ENCODE measurements at places on chromosomes 13 and 19.
A peak's percentile ranks its signal among the peaks of the same experiment; 100 is the strongest.

- DNase-seq: no peak
These were observed 11.4 kb upstream of the PEPD start for GRCh38 chr19:33532859-33533460.

- DNase-seq: no peak
These were observed 13.8 kb downstream of the FPR1 start for GRCh38 chr19:51737924-51738323.

DNA sequence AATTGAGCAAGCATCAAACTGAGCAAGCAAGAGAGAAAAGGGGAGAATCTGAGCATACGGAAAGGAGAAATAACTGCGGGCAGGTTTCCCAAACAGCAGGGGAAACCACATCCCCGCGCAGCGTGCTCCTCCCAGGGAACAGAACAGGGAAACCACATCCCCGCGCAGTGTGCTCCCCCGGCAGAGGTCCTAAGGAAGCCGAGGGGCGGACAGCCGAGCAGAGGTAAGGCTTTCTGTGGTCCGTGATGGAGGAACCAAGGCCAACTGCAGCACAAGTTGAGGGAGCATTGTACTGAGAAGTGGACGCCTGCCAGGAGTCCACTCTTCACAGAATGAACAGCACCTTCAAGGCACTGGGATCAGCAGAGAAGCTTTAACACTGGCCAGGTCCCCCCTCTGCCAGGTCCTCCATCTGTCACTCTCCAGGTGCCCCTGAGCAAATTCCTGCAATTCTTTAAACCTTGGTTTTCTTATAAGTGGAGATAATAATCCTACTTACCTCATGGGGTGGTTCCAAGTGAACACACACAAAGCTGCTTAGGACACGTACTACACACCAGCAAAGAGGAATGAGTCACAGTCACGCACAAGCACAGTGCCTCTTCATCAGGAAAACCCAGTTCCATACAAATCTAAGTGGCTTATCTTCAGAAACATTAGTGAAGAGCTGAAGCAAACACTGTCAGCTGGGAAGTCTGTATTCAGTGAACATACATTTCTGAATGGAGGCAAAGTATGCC lies 23.0 kb upstream of the LAMP1 start:
- no peak for DNase-seq

DNA sequence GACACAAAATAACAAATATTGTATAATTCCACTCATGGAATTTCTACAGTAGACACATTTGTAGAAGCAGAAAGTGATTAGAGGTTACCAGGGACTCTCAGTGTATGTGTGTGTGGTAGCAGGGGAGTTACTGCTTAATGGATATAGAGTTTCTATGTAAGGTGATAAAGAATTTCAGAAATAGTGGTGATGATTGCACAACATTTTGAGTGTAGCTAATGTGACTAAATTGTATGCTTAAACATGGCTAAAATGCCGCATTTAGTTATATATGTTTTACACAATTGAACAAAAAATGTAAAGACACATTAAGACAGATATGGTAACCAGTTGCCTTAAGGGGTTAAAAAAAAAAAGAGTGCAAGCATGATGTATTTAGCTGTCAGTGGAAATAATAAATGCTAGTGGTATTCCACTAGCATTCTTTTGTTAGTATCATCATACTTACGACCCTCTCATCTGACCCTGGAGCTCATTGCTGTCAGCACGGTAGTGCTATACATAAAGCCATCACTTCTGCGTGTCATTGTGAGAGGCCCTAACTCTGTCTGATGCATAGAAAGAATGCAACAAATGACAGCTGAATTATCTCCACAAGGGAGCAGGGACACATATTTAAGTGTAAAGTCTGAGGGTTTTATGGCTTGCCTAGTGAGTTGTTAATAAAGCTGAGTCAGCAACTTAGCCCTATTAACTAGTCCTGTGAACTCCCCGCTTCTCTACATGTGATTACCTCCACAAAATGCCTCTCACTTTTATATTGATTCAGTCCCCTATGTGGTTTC lies 134.1 kb upstream of the RXFP2 start:
- DNase-seq: no peak

DNA sequence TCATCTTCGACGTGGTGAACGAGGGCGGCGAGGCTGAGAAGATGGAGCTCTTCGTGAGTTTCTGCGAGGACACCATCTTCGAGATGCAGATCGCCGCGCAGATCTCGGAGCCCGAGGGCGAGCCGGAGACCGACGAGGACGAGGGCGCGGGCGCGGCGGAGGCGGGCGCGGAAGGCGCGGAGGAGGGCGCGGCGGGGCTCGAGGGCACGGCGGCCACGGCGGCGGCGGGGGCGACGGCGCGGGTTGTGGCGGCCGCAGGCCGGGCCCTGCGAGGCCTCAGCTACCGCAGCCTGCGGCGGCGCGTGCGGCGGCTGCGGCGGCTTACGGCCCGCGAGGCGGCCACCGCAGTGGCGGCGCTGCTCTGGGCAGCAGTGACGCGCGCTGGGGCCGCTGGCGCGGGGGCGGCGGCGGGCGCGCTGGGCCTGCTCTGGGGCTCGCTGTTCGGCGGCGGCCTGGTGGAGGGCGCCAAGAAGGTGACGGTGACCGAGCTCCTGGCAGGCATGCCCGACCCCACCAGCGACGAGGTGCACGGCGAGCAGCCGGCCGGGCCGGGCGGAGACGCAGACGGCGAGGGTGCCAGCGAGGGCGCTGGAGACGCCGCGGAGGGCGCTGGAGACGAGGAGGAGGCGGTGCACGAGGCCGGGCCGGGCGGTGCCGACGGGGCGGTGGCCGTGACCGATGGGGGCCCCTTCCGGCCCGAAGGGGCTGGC lies 52.6 kb downstream of the MAP4K1 start:
- DNase-seq: no peak

DNA sequence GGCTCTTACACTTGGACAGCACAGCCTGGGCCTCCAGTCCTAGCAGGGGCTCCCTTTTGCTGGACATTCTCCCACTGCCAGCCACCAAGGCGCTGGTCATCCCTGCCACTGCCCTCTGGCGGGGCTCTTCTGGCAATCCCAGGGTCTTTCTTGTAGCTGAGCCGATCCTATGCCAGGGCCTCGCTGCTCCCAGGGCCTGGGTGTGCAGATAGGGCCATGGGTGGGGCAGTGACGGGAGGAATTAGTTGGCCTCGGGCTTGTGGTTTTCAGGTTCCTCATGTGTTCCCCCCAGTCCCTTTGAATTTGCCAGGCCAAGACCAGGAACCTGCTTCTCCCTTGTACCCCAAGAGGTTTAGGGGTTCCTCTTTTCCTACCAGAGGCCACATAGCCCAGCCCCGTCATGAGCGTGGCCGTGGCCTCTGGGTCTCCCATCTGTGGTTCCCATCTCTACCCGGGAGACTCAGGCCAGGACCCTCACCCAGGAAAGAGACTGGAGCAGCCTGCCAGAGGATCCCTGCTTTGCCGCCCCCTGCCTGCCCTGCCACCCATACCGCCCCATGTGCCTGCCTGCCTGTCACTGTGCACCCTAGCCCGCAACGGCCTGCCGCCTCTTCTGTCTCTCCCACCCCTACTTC lies 26.2 kb downstream of the TMED1 start:
- DNase-seq: no peak

GRCh38 chr19:4115818-4116385 lies 8.0 kb downstream of the MAP2K2 start:
- DNase-seq: no peak

DNA sequence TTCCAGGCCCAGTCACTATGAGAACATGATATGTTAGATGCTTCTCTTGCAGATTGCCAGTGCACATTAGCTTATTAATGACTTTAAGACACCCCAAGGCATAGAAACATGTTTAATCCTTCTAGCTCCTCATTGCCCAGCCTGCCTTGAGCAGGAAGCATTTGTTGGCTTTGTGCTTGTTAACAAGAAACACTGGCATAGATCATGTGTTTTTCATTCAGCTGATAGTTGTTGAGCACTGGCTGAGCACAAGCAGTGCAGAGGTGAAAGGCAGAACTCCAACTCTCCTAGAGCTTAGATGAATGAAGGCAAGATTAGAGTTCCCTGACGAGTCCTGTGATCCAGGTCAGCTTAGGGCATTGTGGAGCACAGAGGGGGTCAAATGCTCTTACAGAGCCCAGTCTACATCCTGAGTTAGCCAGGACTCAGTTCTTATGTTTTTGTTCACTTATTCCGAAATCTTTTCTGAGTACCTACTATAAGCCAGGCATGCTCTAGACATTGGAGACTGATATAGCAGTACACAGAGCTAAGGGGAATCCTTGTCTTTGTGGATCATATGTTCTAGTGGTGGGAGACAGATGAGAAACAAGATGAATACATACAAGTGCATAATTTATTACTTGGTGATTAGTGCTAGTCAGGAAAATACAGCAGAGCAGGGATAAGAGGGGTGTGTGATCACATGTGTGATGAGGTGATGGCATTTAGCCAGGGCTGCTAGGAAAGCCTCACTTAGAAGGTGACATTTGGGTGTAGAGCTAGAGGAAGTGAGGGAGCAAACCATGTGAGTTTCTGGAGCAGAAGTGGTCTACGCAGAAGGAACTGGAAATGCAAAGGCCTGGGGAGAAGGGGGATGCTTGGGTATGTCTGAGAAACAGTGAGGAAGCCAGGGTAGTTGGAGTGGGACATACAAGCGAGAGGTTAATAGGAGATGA lies 101.2 kb downstream of the WASF3 start:
- peak; percentile 15 for DNase-seq

DNA sequence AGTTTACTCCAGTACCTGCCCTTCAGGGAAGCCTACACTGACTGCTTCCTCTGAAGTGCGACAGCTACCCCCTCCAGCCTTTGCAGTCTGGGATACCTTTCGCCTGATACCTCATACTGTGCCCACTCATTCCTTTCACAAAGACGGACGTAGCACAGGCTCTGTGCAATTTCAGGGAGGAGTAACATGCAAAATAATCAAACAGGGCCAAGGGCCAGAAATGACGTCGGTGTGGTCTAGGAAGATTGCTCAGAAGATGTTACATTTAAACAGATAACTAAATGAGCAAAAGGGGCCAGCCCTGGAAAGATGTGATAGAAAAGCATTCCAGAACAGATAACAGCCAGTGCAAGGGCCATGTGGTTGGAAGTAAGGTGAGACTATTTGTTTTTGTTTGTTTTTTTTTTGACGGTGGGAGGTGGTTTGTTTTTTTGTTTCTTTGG lies 6.6 kb upstream of the DDX39A start:
- no peak for DNase-seq

- no peak for DNase-seq
These were observed 1.1 kb downstream of the RUBCNL start for GRCh38 chr13:46385946-46386345.

GRCh38 chr19:55750715-55751114 lies 8.2 kb upstream of the RFPL4A start:
- DNase-seq: no peak

DNA sequence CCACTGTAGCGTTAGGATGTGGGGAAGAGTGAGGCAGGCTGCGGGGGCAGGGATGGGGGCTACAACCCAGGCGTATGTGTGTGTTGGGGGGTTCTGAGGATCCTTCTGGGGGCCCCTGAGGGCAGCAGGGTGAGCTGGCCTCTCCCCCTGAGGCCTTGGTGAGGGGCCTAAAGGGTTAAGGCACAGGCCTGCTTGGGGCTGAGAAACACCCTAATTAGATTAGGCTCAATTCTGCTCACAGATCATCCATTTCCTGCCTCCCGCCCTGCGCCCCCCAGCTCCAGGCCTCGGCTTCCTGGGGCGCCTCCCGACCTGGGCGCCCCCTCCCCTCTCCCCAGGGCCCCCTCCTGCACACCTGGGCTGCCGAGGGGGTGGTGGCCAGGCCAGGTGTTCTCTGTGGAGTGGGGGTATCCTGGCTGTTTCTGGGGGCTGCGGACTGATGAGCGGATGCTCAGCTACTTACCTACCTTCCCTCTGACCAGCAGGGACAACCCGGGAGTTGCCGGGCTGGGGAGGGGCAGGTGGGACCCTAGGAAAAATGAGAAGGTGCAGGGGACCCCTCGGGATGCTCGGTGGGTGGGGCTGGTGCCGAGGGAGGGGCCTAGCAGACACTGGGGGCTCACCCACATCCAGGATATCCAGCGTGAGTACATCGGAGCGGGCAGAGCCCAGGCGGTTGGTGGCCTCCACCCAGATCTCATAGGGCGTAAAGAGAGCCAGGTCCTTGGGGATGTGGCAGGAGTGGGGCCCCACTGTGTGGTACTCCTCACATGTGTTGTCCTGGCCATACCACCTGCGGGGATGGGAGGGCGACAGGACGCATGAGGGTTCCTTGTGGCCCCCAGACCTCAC lies 8.6 kb downstream of the CRLF1 start:
- DNase-seq: no peak

GRCh38 chr13:104357174-104357573 lies 1291.0 kb upstream of the SLC10A2 start:
- no peak for DNase-seq

- DNase-seq: no peak
These were observed 15.1 kb downstream of the MEF2B start for GRCh38 chr19:19154768-19155494.

- DNase-seq: no peak
These were observed 12.4 kb downstream of the DPP9 start for GRCh38 chr19:4711211-4711610.

DNA sequence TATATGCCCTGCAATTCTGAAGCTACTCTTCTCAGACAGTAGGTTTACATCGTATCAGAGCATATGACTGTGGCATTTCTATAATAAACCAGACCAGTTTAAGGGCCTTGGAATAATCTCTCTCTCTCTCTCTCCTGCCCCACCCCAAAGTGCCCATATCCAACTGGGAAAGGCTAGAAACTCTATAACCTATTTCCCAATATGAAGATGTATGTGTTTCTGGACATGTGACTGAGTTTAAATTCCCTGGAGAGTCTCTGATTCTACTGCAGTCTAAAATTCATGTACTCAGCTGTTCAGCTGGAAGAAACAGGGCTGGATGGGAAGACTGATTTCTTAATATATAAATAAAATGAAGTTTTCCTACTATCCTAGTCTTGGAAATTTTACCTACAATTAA lies 91.9 kb upstream of the MBNL2 start:
- DNase-seq: no peak

DNA sequence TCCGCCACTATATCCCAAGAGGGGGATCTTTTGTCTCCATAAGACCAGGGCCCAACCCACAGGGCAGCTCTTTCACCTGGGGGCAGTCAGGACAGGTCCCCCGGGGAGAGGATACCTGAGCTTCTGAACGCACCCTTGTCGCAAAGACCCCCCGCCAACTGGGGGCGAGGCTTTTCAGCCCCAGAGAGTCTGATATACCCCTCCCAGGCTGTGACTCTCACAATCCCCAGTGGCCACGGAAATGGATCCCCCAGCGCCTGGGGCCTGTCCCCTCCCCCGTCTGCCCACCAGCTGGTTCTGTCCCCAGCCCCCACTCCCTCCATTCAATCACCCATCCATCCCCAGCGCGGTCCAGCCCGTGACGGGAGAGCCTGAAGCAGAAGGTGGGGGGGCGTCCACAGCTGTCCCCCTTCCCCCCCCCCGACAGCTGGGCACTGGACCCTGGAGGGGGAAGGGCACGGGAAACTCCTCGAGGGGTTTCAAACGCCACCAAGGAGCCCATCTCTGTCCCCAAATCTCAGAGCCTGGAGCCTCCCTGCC lies 823 bp downstream of the DOCK6 start:
- DNase-seq: no peak

DNA sequence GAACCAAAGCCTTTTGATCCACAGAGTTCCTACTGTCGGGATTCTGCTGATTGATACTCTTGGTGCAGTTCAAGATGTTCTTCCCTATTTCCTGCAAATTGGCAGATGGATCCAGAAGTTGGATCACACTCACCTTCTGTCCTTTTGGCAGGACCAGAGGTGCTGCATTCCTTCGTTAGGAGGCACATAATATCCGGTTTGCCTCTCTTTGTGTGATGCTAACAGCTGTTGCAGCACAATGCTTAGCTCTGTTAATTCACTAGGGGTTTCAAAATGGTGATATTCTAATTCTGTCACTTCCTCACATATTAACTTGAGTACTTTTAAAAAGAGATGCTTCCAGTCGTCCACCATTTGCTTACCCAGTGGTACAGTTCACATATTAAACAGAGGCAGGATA lies 15.2 kb upstream of the CHST8 start:
- no peak for DNase-seq
